Cardiac fibroblast (primary cell): ENCODE measurements at places on chromosomes 3 and 15.
A peak's percentile ranks its signal among the peaks of the same experiment; 100 is the strongest.

DNA sequence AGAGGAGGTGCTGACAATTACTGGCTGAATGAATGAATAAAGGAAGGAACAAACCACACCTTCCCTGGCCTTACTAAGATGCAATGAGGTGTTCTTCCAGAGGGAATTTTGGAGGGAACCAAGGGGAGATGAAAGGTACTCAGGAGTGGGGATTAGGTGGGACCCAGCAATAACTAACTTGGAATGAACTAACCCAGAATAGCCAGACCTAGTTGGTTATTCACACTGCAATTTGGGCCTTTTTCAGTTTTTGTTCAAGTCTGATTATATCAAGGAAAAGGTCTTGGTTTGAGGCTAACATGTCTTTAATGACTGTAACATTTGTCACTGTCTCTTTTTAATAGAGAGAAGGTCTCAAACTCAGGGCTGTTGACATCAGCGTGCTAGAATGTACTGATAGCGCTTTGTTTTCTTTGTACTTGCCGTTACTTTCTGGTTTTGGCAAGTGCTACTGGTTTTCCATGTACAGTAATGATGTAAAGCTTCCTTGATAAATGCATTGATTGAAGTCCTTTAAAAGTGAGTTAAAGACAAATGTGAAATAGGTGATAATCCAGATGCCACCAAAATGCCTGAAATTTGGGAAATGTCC, 3.2 kb upstream of the PLXND1 start:
- peak; percentile 41 for DNase-seq

DNA sequence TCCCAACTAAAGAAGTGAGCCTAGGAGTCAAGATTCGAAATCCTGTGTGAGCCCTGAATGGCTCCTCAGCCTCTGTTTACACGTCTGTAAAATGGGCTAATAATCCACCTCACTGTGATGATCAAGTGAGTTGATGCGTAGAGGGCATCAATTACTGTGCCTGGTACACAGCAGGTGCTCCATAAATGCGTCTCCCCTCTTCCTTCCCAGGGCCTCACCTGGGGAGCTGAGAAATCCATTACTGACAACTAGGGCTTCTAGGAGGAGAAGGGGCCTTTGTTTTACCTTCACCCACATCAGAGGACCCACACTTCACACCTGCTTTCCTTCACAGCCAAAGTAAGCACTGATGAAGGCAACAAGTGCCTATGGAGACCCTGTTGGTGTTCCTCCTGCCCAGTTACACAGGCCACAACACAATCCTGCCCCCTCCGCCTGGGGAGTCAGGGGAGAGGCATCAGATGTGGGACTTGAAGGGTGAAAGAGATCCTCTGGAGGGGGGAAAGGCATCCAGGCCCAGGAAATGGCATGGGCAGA, 1.4 kb downstream of the CIB2 start:
- DNase-seq = no peak

GRCh38 chr3:143352850-143353550, 233.4 kb downstream of the CHST2 start:
- DNase-seq = no peak

GRCh38 chr3:181457190-181457589, 254.5 kb upstream of the SOX2 start:
- no peak for DNase-seq

DNA sequence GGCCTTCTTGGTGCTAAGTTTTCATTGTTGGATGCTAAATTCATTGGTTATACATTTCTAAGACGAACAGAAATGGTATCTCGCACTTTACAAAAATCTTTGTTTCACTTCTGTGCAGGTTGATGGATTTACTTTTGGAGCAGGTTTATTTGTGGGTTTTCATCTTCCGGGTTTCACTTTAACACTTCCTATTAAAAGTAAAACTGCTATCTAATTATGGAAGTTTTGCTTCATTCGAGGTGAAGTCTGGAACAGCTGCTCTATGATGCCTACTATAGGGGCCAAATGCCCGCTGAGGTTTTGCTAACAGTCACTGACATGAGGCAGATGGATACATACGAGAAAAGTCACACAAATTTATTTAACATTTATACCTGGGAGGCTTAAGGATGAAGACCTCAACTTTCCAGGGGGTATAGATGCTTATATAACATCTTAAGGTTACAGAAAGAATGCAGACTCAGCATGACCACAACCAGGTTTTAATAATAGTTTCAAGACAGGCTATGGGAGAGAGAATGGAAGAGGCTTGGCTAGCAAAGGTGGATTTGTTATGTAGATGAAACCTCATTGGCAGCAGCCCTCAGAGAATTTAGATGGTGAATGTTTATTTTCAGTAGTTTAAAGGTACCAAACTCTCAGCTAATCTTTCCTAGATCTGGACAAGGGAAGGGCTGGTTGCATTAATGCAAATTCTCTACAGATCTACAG, 54.2 kb downstream of the OSTN start:
- no peak for DNase-seq

GRCh38 chr3:69791919-69792399, 52.7 kb downstream of the MITF start:
- DNase-seq = peak; percentile 68

DNA sequence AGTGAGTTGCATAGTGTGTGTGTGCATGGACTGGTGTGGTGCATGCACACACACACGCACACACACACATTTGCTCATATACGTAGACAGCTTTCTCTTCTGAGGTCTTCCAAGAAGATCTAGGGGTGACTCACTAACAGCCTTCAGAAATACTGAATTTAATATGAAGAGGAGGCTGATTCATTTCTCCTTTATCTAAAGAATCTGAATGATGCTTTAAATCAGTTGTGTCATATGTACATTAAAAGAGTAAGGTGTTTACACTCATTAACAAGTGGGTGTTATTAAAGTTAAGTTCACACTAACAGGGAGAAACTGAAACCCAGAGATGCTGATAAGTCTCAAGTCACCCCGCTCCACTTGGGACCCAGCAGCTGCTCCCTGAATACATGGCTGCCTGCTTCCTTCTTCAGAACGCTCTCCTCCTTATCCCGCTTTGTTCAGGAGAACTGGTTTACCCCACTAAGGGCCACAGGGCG, 22.0 kb downstream of the TMPRSS7 start:
- peak; percentile 77 for DNase-seq

DNA sequence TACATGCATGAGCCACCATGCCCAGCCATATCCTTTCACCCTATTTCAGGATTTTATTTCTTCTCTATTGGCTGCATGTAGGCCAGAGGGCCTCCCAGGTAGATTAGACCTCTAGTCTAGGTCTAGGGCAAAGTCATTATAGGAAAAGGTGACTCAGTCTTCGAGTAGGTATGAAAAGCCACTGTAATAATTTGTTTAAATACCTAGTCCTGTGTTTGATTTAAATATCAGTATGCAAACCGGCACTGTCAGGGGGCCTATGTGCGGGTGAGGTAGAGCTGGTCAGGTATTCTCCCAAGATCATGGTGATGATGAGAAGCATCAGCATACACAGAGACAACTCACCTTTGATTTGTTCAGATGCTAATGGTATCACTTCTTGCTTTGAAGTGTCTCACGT, 101.4 kb upstream of the UMPS start:
- DNase-seq = no peak

DNA sequence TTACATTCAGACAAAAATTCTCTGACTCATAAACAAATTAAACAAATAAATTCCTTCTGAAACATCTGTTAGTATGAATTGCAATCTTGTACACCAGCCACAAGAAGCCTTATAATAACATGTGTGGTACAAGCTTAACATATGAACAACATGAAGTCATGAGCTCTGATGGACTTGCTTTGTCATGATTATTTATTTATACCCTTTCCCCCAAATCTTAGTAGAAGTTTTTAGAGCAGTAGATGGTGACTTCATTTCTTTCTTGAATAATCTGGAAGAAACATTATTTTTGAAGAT, 633.4 kb downstream of the EPHA3 start:
- DNase-seq = no peak

- DNase-seq = no peak
Measured at GRCh38 chr3:19155375-19155774, 7.1 kb downstream of the KCNH8 start.

- no peak for DNase-seq
Measured at GRCh38 chr3:52177701-52178042, 20.3 kb upstream of the ALAS1 start.

GRCh38 chr15:35545316-35545823, 595 bp downstream of the DPH6 start:
- DNase-seq = peak; percentile 70

DNA sequence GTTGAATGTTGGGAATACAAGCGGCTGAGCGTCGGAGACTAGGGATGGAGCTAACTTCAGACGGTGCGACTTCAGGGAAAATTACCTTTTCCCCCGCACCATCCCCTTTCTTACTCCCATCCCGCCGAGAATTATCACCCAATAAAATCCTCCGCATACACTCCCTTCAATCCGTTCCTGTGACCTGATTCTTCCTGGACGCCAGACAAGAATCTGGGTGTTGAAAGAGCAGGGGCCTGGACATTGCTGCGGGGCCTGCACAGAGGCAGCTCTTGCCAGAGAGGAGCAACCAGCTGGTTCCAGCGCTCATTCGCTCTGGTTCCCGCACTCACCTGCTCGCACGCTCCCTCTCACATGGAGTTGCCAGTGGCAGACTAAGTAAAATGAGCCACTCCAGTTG, 241.9 kb downstream of the ALCAM start:
- DNase-seq = no peak

DNA sequence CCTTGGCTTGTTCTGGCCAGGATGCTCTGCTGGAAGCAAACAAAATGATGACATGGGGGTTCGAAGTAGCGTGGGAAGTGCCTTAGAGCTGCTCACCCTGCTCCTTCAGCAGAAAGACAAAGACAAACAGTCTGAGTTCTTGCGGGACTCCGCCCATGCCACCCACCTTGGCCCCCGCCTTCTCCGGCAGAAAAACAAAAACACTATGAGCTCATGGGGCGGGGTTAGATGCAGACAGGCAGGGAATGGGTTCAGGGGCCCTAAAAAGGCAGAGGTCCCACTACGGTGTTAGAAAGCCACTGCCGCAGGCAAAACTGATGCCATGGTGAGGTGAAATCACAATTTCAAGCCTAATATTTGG, 9.7 kb upstream of the NCKIPSD start:
- peak; percentile 87 for DNase-seq

GRCh38 chr3:30664884-30665283, 58.5 kb downstream of the TGFBR2 start:
- no peak for DNase-seq

DNA sequence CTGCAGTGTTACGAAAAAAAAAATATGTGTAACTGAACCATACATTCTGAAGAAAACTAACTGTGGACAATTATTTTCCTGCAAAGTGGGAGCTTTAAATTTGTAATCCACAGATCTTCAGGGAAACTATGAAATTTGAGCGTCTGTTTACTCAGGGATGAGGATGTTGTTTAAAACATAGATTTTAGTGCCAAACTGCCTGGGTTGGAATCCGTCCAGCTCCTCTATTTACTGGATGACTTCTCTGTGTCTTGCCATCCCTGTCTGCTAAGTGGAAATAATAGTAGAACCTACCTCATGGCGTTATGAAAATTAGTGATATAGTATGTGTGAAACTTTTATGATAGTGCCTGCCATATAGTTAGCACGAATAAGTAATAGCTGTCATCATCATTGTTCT, 666.5 kb downstream of the SQOR start:
- DNase-seq = no peak

DNA sequence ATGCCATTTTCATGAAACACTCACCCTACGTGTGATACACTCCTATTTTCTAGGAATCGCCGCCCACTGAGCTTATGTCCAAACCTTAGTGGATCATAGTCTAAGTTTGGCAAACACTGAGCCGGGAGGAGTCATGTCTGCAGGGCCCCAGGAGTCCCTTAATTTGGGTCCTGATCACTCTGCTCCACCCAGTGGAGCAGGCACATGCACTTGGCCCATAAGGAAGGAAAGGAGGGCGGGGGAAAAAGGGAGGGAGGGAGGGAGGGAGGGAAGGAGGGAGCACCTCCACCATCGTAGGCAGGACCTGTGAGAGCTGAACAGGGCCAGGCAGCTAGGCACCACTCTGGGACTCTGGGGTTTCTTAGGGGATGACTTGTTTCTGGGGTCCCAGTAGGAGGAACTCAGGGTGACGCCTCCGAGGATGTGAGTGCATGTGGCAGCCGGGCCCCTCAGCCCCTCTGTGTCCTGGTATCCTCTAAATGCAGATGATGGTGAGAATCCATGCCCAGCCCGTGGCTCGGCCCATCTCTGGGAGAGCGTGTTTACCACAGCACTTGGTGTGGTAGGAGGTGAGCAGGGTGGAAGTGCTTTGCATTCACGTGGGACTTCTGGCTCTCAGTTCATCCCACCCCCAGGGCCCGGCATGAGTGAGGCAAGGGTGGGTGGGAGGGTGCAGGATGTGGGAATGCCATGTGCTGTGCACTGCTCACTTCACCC, 109.4 kb downstream of the KLF13 start:
- DNase-seq = no peak

DNA sequence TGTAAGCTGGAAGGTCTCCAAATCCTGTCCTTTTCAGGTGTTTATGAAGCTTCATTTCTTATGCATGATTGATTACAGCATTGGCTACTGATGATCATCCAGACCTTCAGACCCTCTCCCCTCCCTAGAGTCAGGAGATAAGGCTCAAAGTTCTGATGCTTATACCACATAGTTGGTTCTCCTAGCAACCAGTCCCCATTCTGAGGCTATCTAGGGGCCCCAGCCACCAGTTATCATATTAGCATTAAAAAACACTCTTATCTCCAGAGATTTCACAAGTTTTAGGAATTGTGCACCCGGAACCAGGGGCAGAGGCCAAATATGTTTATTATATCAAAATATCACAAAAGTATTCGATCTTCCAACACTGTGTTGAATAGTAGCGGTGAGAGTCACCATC, 953.1 kb downstream of the FHIT start:
- no peak for DNase-seq

GRCh38 chr15:71743861-71744382, 66.4 kb upstream of the NR2E3 start:
- DNase-seq = peak; percentile 71

DNA sequence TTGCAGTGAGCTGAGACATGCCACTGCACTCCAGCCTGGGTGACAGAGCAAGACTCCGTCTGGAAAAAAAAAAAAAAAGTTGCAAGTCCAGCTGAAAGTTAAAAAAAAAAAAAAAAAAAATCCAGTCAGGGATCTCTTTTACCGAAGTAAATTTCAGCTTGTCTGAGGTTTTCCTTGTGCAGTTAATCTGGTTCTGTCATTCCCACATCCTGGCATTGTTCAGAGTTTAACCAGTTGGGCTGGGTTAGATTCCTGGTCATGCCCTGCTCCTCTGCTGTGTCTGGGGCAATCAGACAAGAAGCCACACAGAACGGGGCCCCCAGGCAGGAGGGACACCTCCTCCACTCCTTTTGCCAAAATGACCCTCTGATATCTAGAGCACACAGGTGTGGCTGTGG, 84.1 kb upstream of the KLHL25 start:
- DNase-seq = no peak
